ENCODE measurements at places on chromosomes 2 and 18.

GRCh38 chr2:195304310-195304709, 352.7 kb upstream of the SLC39A10 start:
- DNase-seq = no peak

GRCh38 chr18:57984490-57985115, 59.4 kb upstream of the NEDD4L start:
- DNase-seq = no peak

DNA sequence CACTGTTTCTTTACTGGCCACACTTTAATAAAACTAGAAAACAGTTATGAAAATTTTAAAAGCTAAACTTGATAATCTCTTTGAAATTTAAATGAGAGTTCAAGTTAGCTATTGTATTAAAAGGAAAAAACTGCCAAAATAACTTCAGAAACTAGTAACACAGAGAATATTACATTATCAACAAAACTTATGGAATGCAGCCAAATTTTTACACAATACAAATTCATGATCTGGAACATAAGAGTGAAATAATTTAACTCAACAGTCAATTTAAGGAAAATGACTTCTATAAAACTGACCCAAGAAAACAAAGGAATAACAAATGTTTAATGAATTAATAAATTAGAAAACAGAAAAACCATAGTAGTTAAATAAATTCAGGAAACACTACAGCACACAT, 65.0 kb downstream of the TCF4 start:
- DNase-seq = no peak

- DNase-seq = no peak
Observed at GRCh38 chr2:160264308-160264707, 64.2 kb upstream of the ITGB6 start.

GRCh38 chr18:39424261-39424660, 1858.7 kb upstream of the CELF4 start:
- DNase-seq = no peak

DNA sequence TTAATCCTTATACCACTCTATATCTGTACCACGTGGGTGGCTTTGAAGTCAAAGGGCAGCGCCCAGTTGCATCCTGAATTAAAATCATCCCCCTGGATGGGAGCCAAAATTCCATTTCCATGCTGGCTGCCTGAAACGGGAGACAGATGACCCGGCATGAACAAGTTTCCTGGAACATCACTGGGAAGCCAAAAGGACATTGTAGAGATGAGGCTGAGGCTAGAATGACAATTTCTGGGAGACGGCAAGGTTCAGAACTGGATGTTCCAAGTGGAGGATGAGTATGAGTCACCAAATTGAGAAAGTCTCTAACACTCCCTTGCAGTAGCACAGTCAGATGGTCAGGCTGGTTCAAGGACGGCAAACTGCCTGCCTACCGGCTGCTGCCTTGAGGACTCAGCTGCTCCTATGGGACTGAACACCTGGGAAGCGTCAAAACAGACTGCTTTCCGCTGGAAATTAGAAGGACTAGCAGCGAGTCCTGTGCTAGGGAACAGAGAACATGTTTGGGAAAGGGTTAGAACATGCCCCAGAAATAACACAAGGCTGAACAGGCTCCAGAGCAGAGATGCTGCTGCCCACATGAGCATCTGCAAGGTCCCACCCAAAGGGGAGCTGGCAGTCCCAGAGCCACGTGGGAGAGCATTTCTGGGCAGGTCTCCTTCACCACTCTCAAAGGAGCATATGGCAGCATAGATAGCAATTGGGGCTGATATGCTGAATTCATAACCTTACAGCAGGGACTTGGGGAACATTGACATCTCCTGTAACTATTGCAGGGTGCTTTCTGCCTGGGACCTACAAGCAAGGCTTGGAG, 32.0 kb downstream of the YPEL5 start:
- no peak for DNase-seq

GRCh38 chr2:65204461-65205210, 23.0 kb upstream of the ACTR2 start:
- DNase-seq = no peak

- DNase-seq = no peak
Observed at GRCh38 chr2:136394136-136395060, 276.4 kb upstream of the CXCR4 start.

GRCh38 chr2:9992427-9993187, 41.1 kb downstream of the GRHL1 start:
- no peak for DNase-seq

- DNase-seq = no peak
Observed at GRCh38 chr2:209208211-209208610, 215.6 kb upstream of the MAP2 start.

DNA sequence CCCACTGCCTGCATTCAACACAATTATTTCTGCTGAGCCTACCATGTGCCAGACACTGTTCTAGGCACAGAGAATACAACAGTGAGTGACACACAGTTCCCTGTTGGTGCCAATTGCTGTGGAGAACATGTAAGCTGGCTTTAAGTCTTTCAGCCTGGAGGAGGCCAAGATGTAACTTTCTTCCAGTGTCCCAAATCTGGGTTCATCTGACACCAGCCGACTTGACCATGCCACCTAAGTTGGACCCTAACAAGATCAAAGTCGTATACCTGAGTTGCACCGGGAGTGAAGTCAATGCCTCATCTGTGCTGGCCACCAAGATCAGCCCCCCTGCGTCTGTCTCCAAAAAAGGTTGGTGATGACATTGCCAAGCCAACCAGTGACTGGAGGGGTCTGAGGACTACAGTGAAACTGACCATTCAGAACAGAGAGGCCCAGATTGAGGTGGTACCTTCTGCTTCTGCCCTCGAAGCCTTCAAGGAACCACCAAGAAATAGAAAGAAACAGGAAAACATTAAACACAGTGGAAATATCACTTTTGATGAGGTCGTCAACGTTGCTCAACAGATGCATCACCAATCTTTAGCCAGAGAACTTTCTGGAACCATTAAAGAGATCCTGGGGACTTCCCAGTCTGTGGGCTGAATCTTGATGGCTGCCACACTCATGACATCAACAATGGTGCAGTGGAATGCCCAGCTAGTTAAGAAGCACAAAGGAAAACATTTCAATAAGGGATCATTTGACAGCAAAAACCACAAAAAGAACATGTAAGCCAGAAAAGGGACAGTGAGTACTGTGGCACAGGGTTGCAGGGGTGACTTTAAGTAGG, 6.3 kb downstream of the TRABD2A start:
- DNase-seq = no peak

DNA sequence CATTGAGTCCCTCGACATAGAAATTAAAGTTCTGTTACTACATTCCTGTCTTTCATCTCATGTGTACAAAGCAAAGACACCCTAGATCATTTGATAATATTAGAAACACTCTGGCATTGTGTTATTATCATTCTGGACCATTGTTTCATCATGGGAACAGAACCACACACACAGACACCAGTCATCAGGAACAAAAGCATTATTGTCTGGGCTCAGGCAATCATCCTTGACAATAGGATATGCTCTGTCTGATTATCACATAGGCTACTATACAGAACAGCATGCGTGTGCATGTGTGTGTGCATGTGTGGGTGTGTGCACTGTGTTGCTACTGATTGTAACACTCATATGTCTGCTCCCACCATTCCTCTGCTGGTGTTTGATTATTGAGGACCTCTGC, 242.5 kb downstream of the SH3BP4 start:
- no peak for DNase-seq

DNA sequence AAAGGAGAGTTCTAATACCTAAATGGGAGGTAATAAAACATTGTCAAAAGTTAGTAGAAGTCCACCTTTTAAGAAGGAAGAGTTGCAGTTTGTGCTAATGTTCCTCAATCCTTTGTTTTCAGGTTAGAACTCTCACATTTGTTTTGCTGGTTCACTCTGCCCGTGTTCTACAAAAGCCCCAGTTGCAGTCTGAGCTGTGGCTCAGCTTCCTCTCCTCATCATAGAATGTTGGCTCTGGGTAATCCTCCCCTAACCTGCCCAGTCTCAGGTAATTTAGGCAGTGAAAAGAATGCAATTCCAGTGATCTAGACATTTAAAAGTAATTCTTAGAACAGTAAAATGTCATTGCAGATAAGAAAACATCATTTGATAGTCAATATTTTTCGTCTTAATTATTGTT, 1410.4 kb upstream of the ZEB2 start:
- DNase-seq = no peak

DNA sequence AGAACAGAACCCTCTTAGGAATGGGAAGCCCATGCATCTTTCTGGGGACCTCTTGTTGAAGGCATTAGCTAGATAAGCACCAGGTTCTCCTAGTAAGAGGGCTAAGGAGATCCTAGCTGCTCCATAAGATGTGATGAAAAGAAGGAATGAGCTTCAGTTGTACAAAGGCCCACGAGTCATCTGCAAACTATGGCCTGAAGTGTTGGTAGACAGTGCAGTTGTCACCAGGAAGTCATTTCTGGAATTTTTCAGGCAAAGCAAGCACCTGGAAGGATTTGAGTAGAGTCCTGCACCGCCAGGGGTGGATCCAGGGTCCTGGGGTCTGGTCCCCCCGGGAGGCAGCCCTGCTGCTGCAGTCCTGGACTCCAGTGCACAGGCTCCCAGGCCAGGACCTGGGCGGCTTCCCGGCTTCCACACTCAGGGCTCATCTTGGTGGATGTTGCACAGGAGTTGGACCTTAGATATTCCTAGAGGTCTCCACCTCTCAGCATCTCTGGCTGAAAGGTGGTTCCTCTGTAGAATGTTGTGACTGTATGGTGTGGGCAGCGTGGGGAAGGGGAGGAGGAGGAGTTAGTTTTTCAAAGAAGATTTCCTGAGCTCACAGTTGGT, 85.3 kb downstream of the LDLRAD4 start:
- DNase-seq = no peak

DNA sequence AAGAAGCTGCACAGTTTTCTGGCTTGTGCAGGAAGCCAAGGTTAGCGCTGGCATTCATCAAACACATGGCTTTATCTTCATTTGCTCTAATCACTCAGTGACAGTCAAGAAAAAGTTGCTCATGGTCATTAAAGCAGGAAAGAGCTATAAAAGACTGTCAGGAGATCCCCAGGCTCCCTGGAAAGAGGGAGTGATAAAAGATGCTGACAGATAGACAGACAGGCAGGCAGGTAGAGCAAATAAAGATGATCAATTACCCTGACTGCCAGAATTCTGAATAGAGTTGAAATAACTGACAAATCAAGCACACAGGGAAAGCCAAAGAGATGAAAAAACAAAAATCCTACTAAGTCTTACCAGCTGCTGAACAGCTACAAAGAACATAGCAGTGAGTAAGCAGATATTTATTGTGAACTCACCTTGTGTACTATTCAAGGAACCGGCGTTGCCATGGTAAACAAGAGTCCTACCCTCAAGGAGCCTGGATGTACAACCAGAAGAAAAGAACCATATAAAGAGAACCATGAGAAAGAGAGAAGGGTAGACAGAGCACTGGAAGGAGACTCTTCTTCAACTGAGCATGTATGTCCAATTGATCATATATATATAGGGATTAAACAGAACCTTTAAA, 68.0 kb downstream of the RNF152 start:
- no peak for DNase-seq

DNA sequence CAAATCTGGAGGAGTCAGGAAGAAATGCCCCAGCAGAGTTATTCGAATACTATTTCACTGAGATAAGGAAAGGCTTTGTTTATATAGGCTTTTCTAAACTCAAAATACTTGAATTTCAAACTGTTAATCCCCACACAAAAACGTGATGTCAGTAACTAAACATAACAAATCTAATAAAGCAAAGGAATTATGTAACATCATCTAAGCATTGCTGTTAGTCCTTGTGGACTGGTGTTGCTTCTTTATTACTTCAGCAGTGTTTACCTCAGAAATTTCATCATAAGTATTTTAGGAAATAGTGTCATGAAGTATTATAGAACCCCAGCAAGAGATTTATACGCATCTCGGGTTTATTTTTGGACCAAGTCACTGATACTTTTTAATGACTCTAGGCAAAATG, 19.7 kb upstream of the SANBR start:
- DNase-seq = no peak

DNA sequence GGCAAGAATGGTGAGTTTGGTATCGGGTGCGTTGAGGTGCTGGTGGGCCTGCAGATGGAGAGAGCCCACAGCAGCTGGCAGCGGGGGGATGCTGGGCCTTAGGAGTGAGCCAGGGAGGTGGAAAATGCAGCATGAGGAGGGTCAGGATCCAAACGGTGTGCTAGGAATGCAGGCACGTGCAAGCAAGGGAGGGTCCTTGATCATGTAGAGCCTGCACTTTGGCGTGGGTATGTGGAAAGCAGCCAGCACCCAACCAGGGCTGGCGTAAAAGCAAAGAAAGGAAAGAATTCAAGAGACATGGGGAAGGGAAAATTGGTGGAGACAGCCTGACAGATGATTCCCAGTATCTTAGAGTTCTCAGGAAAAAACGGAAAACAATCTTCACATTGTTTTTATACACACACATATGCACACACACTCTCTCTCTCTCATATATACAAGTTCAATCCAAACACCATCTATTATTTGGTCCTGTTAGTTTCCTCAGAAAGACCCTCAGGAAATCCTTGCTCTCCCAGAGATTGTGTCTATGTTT, 46.3 kb downstream of the LTBP1 start:
- DNase-seq = no peak

DNA sequence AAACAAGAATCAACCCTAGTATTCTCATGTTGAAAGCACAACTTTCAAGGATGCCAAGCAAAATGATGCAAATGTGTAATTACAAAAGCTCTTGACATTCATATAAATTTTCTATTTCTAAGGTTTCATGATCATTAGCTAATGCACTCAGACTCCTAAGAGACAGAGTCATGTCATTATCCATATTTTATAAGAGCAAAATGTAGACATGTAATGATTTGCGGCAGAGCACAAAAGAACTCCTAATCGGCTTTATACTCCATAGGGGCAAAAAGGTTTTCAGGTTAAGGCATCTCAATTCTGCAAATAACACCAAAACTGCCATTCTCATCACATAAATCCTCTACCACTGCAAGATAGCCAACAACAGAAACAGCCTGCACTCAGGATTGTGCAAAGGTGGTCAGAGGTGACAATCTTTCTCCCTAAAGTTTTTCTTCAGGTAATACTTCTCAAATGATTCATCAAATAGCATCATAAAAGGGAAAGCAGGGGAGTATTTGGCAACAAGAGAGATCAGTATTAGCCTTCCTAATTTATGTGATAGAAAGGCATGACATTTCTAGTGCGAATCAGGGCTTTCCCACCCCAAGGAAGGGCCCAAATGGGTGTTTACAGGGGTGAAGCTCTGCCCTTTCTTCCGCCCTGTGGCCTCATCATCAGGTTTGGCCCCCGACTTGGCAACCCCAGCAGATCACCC, 64.7 kb downstream of the STK39 start:
- no peak for DNase-seq
